ENCODE measurements at places on chromosomes 4 and X.

DNA sequence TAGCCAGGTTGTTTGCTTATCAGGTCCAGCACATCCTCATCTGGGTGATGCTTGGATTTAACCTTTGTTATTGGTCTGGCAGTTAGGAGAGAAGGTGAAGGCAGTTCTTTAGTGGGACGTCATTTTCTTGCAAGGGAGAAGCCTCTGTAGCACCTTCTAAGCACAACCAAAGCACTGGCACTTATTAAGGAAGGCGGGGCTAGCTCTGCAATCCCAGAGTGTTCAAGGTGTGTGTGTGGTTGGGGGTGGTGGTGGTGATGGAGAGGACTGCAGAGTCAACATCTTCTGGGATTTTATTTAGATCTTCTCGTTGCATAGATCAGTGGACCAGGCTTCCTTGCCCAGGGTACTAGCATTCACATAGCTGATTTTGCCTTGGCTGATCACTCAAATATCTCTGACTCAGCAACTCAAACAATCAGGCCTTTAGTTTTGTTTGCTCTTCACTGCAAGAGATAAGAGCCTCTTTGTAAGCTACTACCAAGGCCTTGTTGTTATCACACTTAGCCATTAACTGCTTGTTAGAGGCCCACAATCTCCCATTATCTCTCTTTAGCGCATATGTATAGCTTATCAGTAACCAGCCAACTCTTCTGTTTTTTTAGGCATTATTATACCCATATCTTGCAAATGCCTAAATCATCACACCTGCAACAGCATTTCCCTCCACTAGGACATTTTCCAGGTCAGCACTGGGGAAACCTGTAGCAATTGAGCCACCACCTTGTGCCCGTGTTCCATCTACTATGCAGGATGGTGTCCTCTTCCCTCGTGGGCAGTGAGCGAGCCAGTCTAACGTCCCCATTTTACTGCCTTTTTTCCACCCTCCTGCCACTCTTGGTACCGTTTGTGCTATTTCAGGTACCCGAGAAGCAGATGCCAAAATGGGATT is 36.5 kb upstream of the LINC00632 start:
- DNase-seq = no peak

GRCh38 chrX:97504431-97504830 is 620.7 kb downstream of the RPA4 start:
- DNase-seq = no peak

DNA sequence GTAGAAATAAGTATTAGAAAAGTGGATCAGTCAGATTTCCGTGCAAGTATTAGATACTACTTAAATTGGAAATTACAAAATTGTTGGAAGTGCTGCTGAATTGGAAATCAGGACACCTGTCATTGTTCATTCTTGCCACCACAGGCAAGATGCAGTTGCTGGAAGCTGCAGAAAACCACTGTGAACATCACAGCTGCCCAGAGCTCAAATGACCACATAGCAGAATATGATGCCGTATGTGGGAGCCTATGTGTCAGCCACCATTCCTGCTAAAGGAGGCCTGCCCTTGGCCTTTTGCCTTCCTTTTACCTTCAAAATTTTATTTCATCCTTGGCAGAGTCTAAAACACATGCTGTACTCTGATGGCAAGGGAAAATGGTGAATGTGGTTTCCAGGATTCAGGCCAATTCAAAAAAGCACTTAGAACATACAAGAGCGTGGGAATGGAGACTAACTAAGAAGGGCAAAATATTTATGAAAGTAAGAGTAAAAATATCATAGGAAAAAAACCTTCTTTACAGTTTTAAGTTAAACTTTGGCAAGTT is 1005.5 kb upstream of the GRID2 start:
- DNase-seq = no peak

- peak; percentile 61 for DNase-seq
Observed at GRCh38 chrX:110315551-110315950, 2.3 kb downstream of the AMMECR1 start.

GRCh38 chrX:18883234-18883960 is 100.5 kb downstream of the PHKA2 start:
- no peak for DNase-seq

DNA sequence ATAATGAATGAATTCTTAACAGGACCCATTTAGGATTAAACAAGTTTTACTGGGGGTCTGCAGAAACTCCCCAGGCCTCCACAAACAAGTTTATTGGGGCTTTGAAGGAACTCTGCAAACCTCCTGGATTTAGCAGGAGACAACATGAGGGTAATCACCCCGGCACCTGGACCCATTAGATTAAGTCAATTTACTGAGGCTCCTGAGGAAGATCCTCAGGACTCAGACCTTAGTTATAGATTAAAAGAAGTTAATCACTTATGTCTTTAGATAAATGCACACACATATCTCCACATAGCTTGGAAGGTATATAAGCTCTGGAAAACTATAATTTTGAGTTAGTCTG is 29.4 kb downstream of the XG start:
- no peak for DNase-seq

DNA sequence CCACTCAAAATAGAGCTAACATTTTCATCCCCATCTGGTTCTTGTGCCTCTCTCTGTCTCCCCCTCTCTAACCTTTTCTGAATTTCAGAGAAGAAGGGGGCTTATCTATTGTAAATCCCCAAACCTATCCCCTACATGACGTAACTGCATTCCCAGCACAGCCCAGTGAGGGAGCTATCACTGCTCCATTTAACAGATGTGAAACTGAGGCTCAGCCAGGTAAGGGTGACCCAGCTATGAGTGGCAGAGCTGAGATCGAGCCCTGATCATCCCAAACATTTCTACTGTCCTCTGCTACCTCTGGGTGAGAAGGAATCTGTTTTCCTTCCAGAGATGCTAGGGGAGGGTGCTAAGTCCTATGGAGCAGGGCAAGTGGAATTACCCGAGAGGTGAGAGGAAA is 107.5 kb downstream of the SLC2A9 start:
- no peak for DNase-seq

DNA sequence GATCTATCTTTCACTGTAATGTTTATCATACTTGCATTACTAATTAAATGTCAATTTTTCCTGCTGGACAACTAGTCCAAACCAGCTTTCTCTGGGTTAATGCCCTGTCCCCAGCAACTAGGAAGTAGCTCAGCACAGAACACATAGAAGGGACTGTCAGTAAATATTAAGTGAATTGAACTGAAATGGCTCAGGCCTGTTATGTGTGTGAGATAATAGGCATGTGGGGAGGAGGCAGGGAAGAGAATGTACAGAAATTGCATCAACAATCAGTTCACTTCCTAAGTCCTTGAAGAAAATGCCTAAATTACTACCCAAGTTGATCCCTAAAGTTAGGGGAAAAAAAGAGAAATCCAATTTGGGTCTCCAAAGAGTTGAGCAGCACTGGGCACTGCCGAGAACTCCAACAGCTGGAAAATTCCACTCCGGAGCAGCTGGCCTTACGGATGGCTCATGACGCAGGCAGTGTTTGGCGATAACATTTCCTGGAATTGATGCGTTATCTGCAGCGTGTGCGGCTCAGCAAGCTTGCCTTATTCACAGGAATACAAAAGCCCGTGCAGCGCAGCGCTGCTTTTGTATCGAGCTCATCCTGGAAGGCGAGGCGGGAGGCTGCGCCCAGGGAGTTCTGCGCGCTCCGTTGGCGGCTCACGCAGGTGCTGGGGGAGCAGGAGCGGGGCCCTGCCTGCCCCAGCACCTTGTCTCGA is 297.3 kb upstream of the LCORL start:
- DNase-seq = no peak

GRCh38 chr4:39932776-39933402 is 44.8 kb downstream of the PDS5A start:
- DNase-seq = peak; percentile 10

DNA sequence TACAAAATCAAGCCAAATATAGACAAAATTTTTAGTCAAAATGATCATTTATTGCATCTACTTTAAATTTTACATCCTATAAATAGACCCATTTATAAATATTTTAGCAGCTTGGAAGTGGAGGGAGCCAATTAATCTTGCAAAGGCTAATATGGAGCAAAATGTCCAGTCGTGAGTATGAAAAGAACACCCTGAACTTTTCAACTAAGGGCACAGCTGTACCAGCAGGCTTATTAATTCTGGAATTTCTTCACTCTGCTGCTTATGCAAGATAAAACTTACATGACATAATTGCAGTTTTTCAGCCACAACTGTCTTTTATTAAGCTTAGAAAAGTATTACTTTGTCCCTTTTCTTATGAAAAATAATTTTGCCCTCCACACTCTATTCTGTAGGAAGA is 22.9 kb upstream of the USP53 start:
- DNase-seq = no peak

GRCh38 chr4:134215620-134216344 is 14.2 kb upstream of the PABPC4L start:
- no peak for DNase-seq

GRCh38 chr4:94653984-94654609 is 103.7 kb upstream of the BMPR1B start:
- DNase-seq = no peak

DNA sequence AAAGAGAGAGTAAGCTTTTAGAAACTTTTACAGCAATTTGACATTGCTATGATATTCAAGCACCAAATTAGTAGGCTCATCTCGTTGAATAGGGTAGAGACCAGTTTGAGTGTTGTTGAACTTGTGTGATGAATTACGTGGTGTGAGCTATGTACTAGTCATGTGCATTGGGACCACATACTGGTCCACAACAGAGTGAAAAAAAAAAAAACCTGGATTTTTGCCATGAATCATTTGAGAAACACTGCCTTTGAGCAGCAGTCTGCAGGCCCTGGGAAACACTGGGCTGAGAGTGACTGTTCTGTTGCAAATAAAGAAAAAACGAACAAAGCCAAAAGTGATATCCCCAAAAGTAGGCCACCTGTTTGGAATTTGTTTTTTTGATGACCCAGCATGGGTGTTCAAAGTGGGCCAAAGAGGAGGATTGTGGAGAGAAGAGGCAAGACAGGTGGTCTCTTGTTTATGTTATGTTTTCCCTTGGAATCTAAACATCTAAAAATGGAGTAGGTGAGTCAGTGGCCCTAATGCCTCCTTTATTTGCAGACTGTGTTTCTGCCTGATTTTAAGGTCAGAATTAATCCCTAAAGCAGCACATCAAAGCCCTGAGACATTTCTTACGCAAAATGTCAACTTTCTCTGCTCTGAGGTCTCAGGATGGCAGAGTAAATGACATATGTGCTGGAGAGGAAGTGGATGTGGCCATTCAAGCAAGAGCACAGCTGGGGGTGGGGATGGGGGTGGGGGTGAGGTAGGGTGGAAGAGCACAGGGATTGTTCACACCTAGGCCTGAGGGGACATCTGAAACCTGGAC is 33.5 kb downstream of the TAF7L start:
- no peak for DNase-seq

DNA sequence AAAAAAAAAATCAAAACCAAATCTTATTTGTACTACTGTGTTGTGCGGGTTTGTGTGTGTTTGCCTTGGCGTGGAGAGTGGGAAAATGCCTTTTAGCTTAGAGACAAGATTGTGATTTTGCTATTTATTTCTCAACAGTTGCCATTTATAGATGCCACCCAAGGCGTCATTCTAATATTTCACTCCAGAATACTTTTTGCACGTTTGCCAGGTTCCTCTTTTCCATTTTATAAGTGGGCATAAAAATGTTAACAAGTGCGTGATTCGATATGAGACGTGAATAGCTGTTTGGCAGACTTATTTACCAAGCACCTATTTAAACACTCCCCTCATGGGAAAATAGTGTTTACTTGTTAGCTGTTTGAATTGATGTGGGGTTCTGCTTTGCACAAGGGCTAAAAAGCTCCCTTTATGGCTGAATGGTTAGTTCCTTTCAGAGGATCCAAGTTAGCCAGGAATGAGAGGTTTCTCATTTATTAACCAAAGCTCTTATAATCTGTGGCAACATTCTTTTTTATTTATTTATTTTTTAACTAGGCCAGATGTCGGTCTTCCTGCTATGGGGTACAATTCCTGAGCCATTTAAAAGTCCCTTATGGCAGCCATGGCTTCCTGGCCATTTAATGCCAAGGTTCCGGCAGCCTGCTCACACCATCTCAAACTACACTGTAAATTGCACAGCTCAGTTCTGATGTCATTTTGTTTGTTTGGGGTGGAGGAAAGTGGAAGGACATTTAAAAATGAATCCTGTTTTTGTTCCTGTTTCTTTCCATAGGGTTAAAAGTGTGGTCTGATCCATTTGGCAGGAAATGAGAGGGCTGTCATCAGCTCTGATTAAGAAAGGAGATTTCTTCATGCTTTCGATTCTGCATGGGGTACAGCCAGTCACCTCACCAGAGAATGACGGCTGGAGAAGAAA is 14.6 kb downstream of the SMIM20 start:
- no peak for DNase-seq

All from erythroblast (primary cell).